ENCODE measurements at places on chromosomes 16 and 17.

- no peak for DNase-seq
Observed at GRCh38 chr17:65323049-65323448, 185.9 kb downstream of the RGS9 start.

DNA sequence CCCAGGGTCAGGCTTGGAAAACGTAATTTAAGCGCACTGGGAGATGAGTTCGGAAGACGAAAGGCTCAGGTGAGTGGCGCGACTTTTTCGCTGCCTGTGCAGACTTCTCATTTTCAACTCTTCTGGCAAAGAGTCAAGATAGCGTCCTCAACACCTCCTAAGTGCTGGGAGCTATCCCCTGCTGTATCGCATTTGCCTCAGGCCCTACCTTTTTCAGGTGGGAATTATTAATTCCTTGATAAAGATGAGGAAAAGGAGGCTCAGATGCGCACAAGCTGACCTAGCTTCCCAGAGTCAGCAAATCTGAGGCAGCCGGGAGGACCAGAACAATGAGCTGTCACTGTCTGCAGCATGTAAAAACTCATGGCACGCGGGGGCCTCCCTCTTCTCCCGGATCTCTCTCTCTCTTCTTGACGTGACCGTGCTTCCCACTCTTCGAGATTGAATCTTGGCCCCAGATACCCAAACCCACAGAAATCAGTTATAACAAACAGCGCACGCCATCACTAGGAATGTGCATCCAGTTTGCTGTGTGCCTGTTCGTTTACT is 512 bp upstream of the ADAMTS18 start:
- DNase-seq = no peak

DNA sequence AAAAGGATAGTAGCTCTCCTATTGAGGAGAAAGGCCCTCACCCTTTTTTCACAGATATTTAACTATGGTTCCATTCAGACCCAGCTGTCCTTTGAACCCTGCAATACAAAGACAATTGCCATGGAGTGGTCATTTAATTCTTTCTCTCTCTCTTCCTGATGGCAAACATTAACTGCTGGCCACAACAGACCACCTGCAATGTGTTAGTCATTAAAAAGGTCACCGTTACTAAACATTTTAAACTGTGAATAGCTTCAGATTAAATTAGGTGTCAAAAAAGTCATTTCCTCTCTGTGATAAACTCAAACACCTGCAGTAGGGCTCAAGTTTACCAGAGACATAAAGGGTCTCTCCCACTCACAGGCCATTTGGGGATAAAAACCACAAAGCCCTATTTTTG is 697.2 kb downstream of the TOX3 start:
- no peak for DNase-seq

DNA sequence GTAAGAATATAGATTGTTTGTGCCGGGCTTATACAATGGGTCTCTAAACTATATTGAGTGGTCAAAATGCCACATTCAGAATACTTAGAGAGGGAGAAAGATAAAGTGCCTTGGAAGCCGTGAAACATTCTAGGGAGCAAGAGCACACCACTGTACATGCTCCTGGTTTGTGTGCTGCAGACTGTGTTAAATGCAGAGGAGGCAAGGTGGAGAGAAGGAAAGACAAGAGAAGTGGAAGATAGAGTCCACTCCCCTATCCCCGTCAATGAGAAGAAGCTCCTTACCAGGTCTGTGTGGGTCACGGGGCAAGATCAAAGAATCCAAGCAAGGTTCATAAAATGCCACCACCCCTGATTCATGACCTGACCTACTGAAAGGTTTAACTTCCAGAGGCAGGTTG is 267.1 kb upstream of the TBX2 start:
- no peak for DNase-seq

DNA sequence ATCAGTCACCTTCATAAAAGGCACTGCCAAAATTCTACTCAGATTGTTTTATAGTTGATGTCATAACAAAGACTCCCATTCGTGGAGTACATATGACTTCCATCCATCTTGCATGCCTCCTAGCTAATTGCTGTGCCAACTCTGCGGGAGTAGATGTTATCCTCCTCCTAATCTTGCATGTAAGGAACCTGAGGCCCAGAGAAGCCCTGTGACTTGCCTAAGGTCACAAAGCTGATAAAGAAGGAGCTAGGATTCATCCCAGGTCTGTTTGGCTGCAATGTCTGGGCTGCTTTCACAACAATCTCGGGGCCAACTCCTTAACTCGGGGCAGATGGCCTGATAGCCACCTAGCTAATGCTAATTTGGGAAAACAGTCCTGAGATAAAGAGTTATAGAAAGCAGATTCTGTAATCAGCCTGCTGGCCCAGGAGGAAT is 87.3 kb downstream of the YPEL2 start:
- DNase-seq = no peak

- DNase-seq = peak; percentile 79
Observed at GRCh38 chr16:66619534-66620428, 15.3 kb downstream of the CMTM3 start.

GRCh38 chr16:89374393-89374960 is 115.9 kb downstream of the ANKRD11 start:
- DNase-seq = peak; percentile 54

- DNase-seq = no peak
Observed at GRCh38 chr16:86494039-86494564, 16.2 kb upstream of the FOXF1 start.

DNA sequence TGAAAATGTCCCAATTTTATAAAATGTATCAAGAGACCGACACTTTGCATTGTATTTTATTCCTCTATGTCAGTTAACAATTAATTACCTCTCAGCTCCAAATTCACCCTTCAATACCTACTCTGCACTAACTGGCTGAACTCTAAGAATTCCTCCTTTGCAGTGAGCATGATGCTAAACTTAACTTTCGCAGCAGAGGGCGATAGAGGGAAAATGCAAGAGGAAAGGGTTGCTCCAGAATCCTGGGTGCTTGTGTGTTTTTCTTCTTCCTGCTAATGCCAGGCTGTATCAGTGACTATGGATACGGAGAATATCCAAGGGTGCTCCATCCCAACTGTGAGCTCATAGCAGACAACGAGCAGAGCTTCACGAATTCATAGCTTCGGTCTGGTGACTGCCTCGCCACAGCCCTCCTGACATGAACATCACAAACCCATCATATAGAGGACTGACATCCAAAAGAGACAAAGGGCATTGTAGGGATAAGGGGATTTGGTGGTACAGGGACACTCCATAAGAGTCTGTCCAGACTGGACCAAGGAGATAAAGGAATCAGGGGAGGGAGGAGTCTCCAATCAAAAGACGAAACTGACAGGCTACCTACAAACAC is 172.9 kb downstream of the STX8 start:
- DNase-seq = peak; percentile 27

DNA sequence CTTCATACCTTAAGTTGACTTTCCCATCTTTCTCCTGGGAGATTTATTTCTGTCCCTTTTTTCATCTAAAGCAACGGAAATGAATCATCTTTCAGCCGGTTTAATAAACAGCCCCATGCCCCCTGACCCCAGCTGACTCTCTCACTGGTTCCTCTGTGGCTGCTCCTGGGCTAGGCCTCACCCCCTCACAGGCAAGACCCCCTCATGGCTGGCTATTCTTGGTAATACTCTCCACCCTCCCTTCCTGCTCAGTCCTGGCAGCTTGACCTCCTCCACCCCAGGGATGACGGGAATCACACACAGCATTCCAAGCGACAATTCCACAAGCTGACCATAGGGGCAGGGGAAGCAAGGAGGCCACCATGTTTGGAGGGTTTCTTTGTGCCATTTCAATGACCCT is 1.5 kb upstream of the ADAP2 start:
- peak; percentile 7 for DNase-seq

DNA sequence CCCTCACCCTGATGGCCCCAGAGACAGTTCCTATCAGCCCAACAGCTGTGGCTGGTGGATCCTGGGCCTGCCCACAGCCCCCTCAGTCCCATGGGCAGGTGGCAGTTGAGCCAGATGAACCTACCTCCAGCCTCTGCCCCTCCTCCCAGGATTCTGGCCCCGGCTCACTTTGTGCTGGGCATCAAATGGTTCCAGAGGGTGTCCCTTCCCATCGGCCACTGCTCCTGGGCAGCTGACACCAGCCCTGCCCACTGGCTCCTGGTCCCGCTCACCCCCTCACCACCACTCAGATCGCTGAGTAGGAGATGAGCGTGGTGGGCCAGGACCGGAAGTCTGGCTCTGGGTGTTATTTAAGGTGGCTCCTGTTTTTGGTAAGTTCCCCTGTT is 2.0 kb downstream of the TTYH2 start:
- no peak for DNase-seq

GRCh38 chr17:60127068-60128064 is 22.4 kb upstream of the CA4 start:
- DNase-seq = no peak

GRCh38 chr17:8158267-8159031 is 4.3 kb downstream of the VAMP2 start:
- DNase-seq = peak; percentile 83

- DNase-seq = no peak
Observed at GRCh38 chr17:3531266-3532101, 26.1 kb downstream of the TRPV3 start.

DNA sequence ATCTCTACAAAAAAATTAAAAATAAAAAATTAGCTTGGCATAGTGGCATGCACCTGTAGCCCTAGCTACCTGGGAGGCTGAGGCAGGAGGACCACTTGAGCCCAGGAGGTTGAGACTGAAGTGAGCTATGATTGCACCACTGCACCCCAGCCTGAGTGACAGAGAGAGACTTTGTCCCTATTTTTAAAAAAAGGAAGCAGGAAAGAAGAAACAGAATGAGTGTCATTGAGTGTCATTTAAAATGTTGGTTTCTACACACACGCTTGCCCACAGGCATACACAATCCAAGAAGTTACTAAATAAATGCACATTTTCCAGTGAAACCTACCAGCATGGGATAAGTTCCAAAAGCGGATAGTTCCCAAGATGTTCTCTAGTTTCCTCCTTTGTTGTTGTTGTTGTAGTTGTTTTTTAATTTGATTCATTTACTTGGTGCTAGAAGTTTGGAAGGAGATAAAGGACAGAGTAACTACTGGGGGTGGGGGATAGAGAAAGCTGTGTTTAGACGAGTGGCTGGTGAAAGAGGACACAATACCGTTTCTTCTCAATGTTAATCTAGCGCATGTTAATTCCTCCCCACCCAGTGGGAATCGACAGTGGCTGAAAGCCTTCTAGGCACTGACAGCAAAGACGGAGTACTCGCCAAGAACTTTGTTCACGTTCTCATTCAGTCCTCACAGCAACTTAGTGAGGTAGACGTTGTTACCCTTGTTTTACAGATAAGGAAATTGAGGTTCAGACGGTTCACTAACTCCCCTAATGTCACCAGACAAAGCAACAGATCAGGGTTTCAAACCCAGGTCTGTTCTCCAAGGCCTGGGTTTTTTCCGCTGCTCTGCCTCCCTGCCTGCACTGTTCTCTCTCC is 17.3 kb downstream of the MRPS23 start:
- no peak for DNase-seq

- peak; percentile 64 for DNase-seq
Observed at GRCh38 chr17:2749784-2750181, 331 bp upstream of the CCDC92B start.

DNA sequence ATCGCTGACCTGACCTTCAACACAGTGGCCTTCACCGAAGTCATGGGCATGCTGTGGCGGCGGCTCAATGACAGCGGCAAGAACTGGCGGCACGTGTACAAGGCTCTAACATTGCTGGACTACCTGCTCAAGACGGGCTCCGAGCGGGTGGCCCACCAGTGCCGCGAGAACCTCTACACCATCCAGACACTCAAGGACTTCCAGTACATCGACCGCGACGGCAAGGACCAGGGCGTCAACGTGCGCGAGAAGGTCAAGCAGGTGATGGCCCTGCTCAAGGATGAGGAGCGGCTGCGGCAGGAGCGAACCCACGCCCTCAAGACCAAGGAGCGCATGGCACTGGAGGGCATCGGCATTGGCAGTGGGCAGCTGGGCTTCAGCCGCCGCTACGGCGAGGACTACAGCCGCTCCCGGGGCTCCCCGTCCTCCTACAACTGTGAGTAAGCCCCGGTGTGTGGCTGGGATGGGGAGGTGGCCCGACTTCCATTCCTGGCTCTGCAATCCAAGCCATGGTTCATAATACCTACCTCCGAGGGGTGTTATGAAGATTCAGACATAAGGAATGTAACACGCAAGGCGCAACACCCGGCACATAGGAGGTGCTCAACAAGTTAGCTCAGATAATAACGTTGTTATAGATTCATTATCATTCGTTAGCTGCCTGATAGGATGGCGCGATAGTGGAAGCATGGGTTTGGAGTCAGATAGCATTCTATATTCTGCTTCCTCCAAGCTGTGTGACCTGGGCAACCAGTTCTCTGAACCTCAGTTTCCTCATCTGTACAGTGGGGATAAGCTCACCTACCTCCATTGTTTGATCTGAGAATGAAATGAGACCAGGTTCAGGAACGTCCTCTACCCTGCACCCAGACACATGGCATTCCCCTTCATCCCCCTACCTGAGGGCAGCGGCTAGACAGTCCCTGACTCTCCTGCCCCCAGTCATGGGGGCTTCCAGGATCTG is 4.4 kb downstream of the EPN3 start:
- DNase-seq = no peak

DNA sequence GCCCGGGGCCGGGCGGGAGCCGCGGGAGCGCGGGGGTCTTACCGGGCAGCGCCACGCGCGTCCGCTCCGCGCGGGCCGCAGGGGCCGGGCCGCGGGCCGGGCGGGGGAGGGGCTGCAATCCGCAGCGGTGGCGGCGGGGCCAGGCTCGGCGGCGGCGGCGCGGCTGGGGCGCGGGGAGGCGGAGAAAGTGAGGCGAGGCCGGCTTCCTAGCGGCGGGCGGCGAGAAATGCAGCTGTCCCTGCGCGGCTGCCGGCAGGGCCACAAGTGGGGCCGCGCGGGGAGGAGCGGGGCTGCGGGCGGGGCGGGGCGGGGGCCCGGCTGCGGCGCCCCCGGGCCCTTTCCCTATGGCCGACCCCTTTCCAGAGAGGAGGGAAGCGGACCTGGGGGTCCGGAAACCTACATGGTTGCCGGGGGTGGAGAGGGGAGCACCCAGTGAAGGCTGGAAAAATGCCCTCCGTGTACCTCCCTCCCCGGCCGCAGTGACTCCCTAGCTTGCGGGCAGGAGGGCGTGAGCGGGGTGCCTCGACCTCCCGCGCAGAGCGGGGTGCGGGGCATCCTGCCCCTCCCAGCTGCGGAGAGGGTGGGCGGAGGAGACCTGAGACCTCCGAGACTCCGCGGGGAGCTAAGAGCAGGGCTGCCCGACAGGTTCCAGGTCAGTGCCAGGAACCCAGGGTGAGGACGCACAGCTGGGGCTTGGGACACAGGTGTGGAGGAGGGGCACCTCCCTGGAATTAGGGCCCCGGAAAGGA is at the start of gene CUEDC1:
CUEDC1 (minus strand) TSS at position 230 of the 749 bp plus-strand sequence. CDS start 69,848 bp downstream, outside the sequence.
- peak; percentile 74 for DNase-seq
